ENCODE measurements at places on chromosomes 7 and 10.

- DNase-seq = peak; percentile 60
Measured at GRCh38 chr10:103278862-103279298, 1.9 kb downstream of the INA start.

GRCh38 chr10:100621360-100622205, 85.8 kb downstream of the HIF1AN start:
- DNase-seq = peak; percentile 24

- no peak for DNase-seq
Measured at GRCh38 chr10:12539350-12540164, 190.2 kb downstream of the CAMK1D start.

DNA sequence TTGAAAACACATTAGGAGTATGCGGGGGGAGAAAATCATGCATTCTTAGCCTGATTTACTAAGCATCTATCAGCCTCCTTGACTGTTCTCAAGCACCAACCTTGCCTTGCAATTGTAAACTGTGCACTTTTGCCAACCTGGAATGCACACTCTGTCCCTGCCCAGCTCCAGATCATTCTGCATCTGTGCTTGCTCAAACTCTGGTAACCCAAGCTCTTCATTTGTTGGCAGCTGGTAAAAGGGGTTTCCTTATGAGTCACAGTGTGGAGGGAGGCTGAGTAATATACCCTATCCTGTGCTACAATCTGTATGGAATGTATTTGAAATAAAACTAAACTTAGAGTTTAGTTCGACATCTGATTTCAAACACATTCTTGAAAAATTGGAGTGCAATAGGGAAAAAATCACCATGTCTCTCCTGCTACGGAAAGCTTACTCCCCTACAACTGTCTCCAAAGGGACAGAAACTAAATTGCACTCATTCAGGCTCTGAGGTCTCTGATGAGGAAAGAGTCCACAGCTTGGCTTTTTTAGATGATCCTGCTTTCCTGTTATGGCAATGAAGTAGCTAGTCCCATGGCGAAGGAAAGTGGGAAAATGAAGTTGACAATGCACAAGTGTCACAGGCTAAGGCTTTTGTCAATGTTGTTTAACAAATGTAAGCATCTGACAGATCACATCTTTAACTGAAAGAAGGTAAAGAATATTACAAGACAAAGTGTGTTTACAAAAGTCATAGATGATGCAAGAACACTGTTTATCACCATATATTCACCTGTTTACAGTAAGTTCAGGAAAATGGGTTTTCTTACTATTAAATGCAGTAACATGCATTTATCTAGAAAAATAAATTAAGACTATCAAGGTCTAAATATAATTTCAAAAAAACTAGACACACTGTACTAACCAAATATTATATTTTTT, 61.9 kb downstream of the TES start:
- peak; percentile 84 for DNase-seq

DNA sequence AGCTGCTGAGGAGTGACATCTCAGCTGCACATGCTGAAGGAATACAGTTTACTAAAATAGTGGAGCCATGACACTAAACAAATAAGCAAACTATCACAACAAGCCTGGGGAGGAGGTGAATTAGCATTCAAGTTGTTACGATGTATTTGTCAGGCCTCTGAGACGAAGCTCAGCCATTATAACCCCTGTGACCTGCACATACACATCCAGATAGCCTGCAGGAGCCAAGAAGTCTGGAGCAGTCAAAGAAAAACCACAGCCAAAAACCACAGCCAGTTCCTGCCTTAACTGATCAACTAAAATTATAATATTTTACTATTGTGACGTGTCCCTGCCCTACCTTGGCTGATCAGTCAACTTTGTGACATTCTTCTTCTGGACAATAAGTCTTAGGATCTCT, 68.6 kb downstream of the NSUN6 start:
- no peak for DNase-seq

GRCh38 chr10:94591461-94592205, 46.0 kb downstream of the HELLS start:
- no peak for DNase-seq

GRCh38 chr10:75948583-75948982, 517.2 kb downstream of the LRMDA start:
- no peak for DNase-seq

DNA sequence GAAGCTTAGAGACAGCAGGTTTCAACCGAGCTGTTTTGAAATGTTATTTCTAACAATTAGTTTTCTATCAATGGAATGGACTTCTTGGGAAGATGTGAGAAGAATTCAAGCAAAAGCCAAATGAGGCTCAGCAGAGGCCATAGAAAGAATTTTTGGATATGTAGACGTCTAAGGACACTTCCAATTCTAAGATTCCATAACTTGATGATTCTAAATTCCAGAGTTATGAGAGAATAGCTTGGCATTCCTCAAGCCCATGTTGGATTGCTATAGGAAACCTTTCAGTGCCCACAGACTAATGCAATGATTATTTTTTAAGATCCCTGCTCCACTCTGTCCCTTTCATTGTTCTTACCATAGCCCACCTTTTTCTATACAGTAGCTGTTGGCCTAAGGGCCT, 77.2 kb upstream of the PALS2 start:
- no peak for DNase-seq

DNA sequence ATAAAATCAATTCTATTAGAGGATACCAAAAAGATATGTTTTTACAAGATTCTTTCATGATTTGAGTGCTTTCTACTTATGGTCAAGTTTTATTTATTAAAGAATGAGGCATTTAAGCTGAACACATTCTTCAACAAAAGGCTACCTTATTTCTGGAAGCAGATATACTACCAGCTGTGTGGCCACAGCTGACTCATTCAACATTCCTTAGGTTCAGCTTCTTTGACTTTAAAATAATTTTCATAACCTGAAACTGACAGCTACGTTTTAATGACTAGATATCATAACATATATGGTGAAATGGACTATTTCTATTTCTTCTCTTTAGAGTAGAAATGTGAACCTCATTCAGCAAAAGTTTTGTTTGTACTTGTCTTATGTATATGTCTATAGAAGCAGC, 414.2 kb upstream of the SEMA3C start:
- DNase-seq = no peak
